Spleen (tissue), 13 donors: ENCODE measurements at places on chromosomes 11 and 22. TPM values are rescaled to one million over a fixed set of nuclear protein-coding genes. Genes with fewer than 3 reads are reported as not detected.
A peak's percentile ranks its signal among the peaks of the same experiment; 100 is the strongest.

HBB gene
- 2,679 TPM for total RNA-seq

FDXACB1 gene
- 4.0 TPM for total RNA-seq

GPR83 gene
- 0.33 TPM for total RNA-seq

PATE2 gene
- total RNA-seq: not detected

MMP27 gene
- total RNA-seq: not detected

LMNTD2 gene
- total RNA-seq: 10.1 TPM

ASPHD2 gene
- 4.5 TPM for total RNA-seq

TRPT1 gene
- total RNA-seq: 38.9 TPM

KLHDC7B gene
- 3.4 TPM for total RNA-seq

MMP3 gene
- not detected for total RNA-seq

APBB1 gene
- 27.8 TPM for total RNA-seq

GRCh38 chr11:61056571-61056970 is 45.7 kb upstream of the CD5 start:
- no peak overlapping the region for H3K4me3 ChIP-seq
- DNase-seq: no peak
- H3K27me3 ChIP-seq: no peaks in the 10 kb centered on the region

DNA sequence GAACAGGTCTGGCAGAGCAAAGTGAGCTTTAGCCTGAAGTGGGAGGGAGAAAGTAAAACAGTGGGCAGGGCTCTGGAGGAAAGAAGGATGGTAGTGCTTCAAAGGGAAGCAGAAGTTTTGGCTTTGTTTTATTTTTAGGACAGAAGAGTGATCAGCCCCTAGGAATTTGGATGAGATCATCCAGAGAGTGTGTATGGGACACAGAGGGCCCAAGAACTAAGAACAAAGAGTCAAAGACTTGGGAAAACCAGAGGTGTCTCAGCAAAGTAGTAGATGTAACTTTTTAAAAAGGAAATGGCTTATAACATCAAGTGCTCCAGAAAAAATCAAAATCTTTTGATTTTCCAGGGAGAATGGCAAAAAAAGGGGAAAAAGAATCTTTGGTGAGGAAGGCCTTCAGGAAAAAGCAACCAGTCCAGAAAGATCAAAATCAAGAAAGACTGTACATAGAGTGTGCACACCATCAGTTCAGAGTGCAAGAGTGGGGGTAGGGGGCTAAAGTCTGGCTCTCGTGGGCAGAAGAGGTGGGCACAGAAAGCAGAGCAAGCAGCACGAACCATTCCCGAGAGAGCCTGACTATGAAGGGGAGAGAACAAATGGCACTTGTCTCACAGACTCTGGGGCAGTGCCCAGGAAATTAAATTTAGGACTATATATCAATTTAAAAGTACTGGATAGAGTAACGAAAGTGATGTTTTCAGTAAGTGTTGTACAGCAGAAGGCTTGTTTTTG is 30.0 kb downstream of the MAPK1 start:
- peak overlapping the region; percentile 56 for H3K27ac ChIP-seq
- H3K4me3 ChIP-seq: no peak overlapping the region
- H3K4me1 ChIP-seq: peaks cover 19% of the 10 kb centered on the region
- no peaks in the 10 kb centered on the region for H3K36me3 ChIP-seq
- no peaks in the 10 kb centered on the region for H3K27me3 ChIP-seq
- DNase-seq: no peak

- no peaks in the 10 kb centered on the region for H3K36me3 ChIP-seq
- no peaks in the 10 kb centered on the region for H3K4me1 ChIP-seq
- no peaks in the 10 kb centered on the region for H3K27me3 ChIP-seq
- no peak overlapping the region for H3K4me3 ChIP-seq
- peak; percentile 33 for DNase-seq
These were observed 141.3 kb downstream of the ST3GAL4 start for GRCh38 chr11:126496576-126497337.

DNA sequence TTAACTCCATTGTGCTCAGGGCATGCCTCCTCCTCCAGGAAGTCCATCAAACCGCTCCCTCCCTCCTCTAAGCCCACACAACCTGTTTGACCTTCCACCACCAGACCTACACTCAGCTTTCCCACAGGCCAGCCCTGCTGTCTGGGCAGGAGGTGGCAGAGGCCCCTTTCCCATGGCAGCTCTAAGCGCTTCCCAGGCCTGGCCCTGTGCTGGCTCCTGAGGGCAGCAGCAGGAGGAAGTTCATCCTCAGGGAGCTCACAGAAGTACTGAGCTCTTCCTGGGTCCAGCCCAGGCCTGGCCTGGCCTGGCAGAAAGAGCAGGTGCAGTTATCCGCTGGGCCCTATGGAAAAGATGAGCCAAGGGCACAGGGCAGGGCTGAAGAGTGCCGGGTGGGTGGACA is 31.4 kb downstream of the ARAP1 start:
- no peak for DNase-seq
- peaks cover 60% of the 10 kb centered on the region for H3K4me1 ChIP-seq

GRCh38 chr11:61065955-61066638 is 36.2 kb upstream of the CD5 start:
- H3K27ac ChIP-seq: no peak overlapping the region
- H3K36me3 ChIP-seq: no peaks in the 10 kb centered on the region
- peaks cover 16% of the 10 kb centered on the region for H3K4me1 ChIP-seq

GRCh38 chr11:130209954-130210854 is 50.6 kb downstream of the ST14 start:
- H3K4me1 ChIP-seq: peaks cover 9% of the 10 kb centered on the region
- no peak overlapping the region for H3K27ac ChIP-seq
- no peak overlapping the region for H3K4me3 ChIP-seq
- H3K36me3 ChIP-seq: no peaks in the 10 kb centered on the region
- no peak for DNase-seq

DNA sequence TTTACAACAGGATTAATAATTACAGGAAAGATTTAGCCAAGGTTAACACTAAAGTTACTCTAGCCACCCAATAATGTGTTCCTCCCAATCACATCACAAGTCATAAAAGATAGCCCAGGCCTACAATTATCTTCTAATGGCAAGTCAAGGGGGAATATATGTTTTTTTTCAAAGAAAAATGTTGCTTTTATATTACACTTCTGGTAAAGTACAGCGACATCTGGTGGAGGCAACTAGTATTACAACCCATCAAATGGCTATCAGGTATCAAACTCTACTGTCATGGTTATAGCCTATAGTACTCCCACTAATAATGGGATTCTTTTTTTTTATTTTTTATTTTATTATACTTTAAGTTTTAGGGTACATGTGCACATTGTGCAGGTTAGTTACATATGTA is 71.8 kb downstream of the XRRA1 start:
- no peak overlapping the region for H3K27ac ChIP-seq
- H3K27me3 ChIP-seq: no peaks in the 10 kb centered on the region
- DNase-seq: no peak
- H3K4me3 ChIP-seq: no peak overlapping the region

DNA sequence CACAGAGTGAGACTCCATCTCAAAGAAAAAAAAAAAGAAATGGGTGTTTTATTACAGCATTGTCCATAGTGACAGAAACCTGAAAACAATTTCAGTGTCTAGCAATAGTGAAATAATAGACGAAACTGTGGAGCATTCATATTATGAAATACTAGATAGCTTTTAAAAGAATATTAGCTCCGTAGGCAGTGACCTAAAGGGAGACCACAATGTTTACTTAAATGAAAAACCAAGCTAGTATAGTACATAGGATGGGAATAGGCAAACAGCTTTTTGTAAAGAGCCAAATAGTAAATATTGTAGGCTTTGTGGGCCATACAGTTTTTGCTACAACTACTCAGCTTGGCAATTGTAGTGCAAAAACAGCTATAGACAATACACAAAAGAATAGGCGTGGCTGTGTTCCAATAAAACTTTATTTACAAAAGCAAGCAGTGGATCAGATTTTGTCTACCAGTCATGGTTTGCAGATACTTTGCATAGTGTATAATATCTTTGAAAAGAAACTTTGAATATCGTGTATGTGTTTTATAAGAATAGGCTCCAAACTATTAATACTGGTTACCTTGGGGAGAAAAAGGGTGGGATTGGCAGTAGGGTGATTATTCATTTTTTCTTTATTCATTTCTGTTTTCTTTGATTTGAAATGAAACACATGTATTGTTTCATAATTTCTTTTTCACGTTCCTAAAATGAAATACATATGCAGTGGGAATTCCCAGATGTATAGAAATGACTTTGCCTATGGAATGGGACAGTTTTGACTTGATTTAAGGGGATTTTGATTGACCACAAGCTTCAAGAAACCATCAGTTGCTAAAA is 50.7 kb downstream of the PRR5L start:
- H3K4me1 ChIP-seq: peaks cover 17% of the 10 kb centered on the region
- no peak overlapping the region for H3K4me3 ChIP-seq
- H3K27me3 ChIP-seq: no peaks in the 10 kb centered on the region
- no peak for DNase-seq

GRCh38 chr11:78868563-78868962 is 293.9 kb upstream of the NARS2 start:
- H3K4me3 ChIP-seq: no peak overlapping the region
- H3K27ac ChIP-seq: no peak overlapping the region
- no peak for DNase-seq
- no peaks in the 10 kb centered on the region for H3K27me3 ChIP-seq
- no peaks in the 10 kb centered on the region for H3K4me1 ChIP-seq
- no peaks in the 10 kb centered on the region for H3K36me3 ChIP-seq

- H3K27me3 ChIP-seq: no peaks in the 10 kb centered on the region
- H3K27ac ChIP-seq: no peak overlapping the region
- DNase-seq: no peak
- peaks cover 6% of the 10 kb centered on the region for H3K4me1 ChIP-seq
- H3K4me3 ChIP-seq: no peak overlapping the region
These were observed 16.9 kb downstream of the C22orf31 start for GRCh38 chr22:29044657-29045176.

DNA sequence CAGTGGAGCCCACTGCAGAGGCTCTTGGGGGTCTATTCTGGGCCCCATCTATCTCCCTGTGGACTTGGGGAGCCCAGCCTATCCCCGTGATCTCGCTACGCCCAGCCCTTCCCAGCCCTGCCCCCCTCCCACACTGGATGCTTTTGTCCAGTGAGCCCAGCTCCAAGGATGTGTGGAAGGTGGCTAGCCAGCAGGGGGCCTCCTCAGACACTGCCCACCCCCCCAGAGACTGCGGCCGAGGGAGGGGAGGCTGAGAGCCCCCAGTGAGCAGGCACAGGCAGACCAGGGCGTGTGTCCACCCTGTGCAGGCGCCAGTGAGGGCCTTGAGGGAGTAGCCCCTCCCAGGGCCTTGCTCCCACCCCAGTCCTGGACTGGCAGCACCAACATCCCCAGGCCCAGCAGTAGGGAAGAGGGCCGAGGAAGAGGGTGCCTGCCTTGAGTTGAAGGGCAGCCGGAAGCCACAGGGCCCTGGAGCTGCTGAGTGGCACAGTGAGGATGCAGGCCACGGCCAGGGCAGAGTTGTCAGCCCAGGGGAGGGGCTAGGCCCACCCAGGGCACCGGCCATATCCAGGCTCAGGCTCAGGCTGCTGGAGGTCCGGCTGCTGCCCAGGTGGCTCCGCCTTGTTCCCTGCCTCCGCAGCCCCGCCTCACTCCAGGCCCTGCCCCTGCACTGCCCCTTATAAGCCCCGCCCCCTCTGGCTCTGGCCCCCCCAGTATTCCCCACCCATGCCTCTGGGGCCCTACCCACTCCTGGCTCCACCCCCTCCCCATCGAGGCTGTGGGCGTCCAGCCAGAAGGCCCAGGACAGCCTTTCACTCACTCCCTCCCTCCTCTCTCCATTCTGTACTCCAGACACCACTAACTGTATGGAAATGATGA is 28.0 kb downstream of the MOB2 start:
- H3K27ac ChIP-seq: no peak overlapping the region
- peak overlapping the region; percentile 37 for H3K4me3 ChIP-seq
- H3K4me1 ChIP-seq: peaks cover 57% of the 10 kb centered on the region
- no peaks in the 10 kb centered on the region for H3K27me3 ChIP-seq
- DNase-seq: no peak
- no peaks in the 10 kb centered on the region for H3K36me3 ChIP-seq

DNA sequence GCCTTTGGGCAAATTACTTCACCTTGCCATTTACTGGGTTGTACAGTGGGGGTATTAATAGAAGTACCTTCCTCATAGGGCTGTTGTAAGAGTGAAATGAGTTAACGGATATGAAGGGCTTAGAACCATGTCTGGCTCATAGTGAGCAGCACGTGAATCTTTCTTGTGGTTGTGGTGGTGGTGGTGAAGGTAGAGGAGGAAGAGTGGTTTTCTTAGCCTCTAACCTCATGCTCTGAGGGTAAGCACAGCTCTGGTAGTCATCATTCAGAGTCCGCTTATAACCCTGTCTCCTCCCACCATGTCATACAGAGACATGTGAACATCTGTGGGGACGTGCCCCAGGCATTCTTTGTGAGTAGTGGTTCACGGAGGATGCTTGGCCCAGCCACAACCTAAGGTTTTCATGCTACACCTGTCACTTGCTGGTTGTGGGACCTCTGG is 43.6 kb downstream of the TEAD1 start:
- no peaks in the 10 kb centered on the region for H3K27me3 ChIP-seq
- H3K36me3 ChIP-seq: no peaks in the 10 kb centered on the region
- no peak overlapping the region for H3K4me3 ChIP-seq
- peaks cover 3% of the 10 kb centered on the region for H3K4me1 ChIP-seq
- DNase-seq: no peak

GRCh38 chr11:4882543-4882942 is 843 bp downstream of the OR51T1 start:
- H3K4me1 ChIP-seq: no peaks in the 10 kb centered on the region
- H3K27ac ChIP-seq: no peak overlapping the region

- no peak overlapping the region for H3K27ac ChIP-seq
- H3K4me3 ChIP-seq: no peak overlapping the region
- no peaks in the 10 kb centered on the region for H3K4me1 ChIP-seq
- H3K36me3 ChIP-seq: no peaks in the 10 kb centered on the region
- no peak for DNase-seq
These were observed 30.3 kb upstream of the MMP13 start for GRCh38 chr11:102985850-102986249.

GRCh38 chr22:29348956-29349355 is 33.5 kb upstream of the RASL10A start:
- no peak overlapping the region for H3K4me3 ChIP-seq
- no peaks in the 10 kb centered on the region for H3K4me1 ChIP-seq
- no peak for DNase-seq
- no peak overlapping the region for H3K27ac ChIP-seq
